Posterior cingulate gyrus (tissue), 11 donors: ENCODE measurements at places on chromosomes 11 and 22.
A peak's percentile ranks its signal among the peaks of the same experiment; 100 is the strongest.

DNA sequence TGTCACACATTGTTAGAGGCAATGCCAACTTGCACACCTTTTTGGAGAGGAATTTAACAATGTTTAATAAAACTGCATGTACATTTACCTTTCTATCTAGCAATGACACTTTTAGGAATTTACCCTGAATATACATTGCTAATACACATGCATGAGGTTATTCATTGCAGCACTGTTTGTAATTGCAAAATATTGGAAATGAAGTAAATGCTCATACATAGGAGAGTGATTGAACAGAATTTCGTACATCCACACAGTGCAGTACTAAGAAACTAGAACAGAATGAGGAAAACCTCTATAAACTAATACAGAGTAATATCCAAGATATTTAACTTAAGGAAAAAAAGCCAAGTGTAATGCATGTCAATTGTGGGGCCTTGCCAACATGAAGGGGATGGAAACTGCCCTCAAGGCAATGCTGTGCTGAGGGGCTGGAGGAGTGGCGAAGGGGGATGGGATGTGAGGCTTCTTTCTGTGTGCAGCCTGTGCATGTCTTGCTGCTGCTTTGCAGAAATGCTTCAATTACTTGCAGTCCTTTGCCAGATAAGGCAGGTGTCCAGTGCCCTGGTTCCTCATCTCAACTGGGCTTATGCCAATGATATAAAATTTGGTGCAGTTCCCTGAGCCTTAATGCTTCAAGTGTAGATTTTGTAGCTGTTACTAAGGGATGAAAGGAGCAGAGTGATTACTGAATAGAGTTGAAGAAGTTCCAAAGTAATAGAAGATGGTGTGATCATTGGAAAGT is 96.1 kb downstream of the GRIA4 start:
- DNase-seq = no peak

DNA sequence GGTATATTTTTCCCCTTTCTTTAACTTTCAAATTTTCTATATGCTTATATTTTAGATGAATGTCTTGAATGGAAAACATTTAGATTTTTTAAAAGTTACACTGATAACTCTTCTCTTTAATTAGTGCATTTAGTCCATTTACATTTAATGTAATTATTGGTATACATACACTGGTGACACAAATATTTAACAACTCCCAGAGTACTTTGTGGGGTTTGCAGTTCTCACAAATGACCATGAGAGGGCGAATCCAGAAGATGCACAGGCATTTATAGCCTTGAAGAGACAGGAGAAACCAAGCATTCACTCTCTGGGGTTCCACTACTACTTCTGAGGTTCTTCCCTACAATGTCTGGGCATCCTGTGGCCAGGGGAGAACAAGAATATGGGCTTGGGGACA is 125.1 kb downstream of the TIMP3 start:
- DNase-seq = no peak

DNA sequence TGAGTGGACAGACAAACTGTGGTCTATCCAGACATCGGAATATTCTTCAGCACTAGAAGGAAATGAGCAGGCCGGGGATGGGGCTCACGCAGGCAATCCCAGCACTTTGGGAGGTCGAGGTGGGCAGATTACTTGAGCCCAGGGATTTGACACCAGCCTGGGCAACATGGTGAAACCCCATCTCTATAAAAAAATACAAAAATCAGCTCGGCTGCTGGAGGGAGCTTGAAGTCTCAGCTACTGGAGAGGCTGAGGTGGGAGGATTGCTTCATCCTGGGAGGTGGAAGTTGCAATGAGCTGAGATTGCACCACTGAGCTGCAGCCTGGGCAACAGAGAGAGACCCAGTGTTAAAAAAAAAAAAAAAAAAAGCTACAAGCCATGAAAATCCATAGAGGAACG is 8.0 kb upstream of the CTSD start:
- DNase-seq = no peak

DNA sequence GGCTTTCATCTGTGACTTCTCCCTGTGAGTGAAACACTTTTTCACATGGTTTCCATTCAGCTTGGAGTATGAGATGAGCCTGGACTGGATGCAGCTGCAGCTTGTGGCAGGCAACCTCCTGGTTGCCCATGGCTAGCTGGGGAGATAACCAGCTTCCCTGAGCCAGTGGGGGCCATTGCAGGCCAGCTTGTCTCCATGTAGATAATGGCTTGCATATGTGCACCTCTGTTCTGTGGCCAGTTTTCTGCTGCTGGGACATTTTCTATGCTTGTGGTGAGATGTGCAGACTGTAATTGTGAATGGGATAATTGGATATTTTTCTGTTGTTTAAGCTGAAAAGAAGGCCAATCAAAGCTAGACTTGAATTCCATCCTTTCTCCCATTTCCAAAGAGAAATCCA is 38.5 kb downstream of the INSC start:
- DNase-seq = no peak

- DNase-seq = no peak
Measured at GRCh38 chr22:36760786-36761185, 15.1 kb downstream of the IFT27 start.

DNA sequence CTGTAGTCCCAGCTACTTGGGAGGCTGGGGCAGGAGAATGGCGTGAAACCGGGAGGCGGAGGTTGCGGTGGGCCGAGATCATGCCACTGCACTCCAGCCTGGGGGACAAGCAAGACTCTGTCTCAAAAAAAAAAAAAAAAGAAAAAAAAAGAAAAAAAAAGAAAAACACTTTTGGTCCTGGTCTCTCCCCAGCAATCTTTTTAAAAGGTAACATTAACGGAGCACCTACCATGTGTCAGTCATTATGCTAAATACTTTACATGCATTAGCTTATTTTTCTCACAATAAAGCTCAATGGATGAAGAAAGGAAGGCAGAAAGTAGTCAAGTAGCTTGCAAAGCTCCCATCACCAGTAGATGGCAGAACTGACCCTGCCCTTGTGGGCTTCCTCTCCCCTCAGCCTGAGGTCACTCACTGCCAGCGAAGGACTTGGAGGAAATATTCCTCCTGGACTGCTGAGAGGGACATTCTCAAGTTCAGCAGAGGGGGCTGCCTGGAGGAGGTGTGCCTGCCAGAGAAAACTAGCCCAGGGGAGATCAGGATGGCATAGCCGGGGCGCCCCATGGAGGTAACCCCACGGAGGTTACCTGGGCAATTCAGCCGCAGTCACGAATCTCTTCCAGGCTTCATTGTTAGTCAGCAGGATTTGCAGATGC is 15.5 kb downstream of the APOL3 start:
- peak; percentile 59 for DNase-seq
